NCI-H187 (cell line): ENCODE measurements at places on chromosomes 7 and 10.

DNA sequence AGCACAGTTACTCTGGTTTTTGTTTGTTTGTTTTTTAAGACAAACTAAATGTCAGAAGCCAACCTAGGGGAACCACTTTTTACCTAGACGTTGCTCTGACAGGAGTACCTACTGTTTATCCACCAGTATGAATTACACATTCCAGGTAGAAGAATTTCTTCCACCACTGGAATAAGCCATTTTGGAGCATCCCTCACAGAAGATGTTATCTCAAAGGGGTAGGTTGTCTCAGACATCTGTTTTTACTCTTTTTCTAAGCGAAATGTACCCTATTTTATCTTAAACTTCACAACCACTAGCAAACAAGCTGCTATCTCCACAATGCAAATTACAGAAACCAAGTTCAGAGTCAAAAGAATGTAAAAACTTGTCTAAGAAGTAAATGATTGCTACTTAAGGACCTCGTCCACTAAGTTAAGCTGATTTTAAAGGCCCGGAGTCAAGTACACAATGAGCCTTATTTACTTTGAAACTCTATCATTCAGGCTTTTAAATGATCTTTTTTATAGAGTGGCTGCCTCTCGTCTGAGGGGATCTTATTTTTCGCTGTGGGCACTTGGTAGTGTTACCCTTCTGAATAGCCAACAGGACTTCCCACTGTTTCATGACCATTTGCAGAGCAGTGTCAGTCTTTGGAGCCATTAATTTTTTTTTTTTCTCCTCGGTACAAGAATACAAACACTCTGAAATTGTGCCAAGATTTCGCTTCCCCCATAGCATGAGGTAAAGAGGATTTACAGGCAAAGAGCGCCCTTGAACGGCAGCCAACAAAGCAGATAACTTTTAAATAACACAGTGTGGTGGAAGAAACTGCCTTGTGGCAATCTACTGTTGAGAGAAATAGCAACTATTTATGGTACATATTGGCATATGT lies 15.7 kb upstream of the ARMC3 start:
- peak; percentile 39 for DNase-seq

- DNase-seq = no peak
Measured at GRCh38 chr7:16936626-16937422, 55.0 kb upstream of the AGR3 start.

DNA sequence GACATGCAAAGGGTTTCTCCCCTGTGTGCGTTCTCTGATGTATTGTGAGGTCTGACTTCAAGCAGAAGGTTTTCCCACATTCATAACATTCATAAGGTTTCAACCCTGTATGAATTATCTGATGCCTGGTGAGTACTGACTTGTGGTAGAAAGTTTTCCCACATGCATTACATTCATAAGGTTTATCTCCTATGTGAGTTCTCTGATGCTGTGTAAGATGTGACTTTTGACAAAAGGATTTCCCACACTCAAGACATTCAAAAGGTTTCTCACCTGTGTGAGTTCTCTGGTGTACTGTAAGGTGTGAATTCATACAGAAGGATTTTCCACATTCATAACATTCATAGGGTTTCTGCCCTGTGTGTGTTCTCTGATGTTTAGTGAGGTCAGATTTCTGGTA lies 45.1 kb downstream of the ZNF33B start:
- no peak for DNase-seq

DNA sequence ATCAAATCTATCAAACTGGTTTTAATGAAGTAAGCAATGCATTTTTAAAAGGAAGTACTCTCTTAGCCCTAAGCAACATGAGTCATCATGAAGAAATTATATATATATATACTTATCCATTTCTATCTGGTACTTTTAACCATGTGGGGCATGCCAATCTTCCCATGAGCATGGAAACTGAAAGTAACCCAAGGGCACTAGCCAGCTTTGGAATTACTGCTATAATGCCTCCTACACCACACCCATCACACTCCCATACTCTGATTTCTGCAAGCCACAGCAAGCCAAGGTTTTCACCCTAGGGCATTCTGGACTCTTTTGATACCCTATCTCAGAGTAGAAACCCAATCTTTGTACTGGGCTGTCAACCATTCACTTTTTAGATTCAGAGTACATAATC lies 204.6 kb downstream of the IMMP2L start:
- DNase-seq = no peak

GRCh38 chr10:121774404-121774803 lies 153.4 kb downstream of the ATE1 start:
- DNase-seq = no peak

GRCh38 chr10:5876181-5876768 lies 13.4 kb downstream of the ANKRD16 start:
- DNase-seq = no peak
